ENCODE measurements at places on chromosomes 7 and 10. TPM values are rescaled to one million over a fixed set of nuclear protein-coding genes. Genes with fewer than 3 reads are reported as not detected.

- DNase-seq = no peak
Measured at GRCh38 chr7:80967917-80968297, 49.1 kb upstream of the SEMA3C start.

GRCh38 chr10:320771-321170, 185.5 kb downstream of the ZMYND11 start:
- DNase-seq = no peak

GRCh38 chr10:60044971-60045370, 138.6 kb upstream of the CCDC6 start:
- no peak for DNase-seq

Gene NKX6-2
- not detected for total RNA-seq

Gene SORBS1
- total RNA-seq = 703 TPM

Gene FAM25C
- not detected for total RNA-seq

Gene PRSS37
- total RNA-seq = not detected

Gene TMEM26
- 0.67 TPM for total RNA-seq

All from left ventricle myocardium superior (tissue), 1 donor.